ENCODE measurements at places on chromosomes 4 and X.

DNA sequence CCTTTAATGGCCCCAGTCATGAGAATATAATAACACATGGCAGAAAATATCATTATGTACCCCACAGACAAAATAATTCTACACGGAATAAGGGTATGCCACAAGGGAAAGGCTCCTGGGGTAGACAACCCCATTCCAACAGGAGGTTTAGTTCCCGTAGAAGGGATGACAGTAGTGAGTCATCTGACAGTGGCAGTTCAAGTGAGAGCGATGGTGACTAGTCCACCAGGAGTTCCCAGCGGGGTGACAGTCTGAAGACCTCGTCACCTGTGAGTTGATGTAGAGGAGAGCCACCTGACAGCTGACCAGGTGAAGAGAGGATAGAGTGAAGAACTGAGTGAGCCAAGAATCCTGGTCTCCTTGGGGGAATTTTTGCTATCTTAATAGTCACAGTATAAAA is 13.5 kb downstream of the MEPE start:
- DNase-seq: no peak

DNA sequence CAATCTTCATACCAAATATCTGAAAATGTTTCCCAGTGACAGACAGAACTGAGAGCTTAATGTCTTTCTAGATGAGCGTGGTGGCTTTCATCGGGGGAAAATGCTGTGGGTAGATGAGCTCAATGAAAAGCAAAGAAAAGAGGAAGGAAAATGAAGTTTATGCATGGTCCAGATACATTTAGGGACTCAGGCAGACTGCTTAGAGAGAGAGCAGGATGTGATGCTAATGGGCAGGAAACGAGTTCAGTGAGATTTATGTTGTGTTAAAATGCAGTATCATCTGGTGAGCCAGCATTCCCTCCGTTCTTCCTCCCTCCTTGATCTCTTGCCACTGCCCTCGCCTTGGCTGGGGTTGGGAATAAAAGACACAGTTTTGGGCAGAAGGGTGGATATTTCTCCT is 229.2 kb downstream of the GBA3 start:
- DNase-seq: no peak

GRCh38 chr4:101205916-101206315 is 141.4 kb downstream of the PPP3CA start:
- DNase-seq: no peak

DNA sequence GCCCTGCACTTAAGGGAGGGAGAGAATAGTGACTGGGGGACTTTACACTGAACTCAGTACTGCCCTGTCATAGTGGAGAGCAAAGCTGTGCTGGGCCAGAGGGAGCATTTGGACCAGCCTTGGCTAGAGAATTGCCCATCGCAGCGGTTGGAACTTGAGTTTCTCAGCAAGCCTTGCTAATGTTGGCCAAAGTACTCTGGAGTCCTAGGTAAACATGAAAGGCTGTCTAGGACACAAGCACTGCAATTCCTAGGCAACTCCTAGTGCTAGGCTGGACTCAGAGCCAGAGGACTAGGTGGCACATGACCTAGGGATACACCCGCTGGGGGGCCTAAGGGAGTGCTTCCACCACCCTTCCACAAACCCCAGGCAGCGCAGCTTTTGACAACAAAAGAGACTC is 15.0 kb downstream of the MED14 start:
- no peak for DNase-seq

- DNase-seq: no peak
Measured at GRCh38 chr4:123379392-123379791, 17.2 kb upstream of the SPRY1 start.

DNA sequence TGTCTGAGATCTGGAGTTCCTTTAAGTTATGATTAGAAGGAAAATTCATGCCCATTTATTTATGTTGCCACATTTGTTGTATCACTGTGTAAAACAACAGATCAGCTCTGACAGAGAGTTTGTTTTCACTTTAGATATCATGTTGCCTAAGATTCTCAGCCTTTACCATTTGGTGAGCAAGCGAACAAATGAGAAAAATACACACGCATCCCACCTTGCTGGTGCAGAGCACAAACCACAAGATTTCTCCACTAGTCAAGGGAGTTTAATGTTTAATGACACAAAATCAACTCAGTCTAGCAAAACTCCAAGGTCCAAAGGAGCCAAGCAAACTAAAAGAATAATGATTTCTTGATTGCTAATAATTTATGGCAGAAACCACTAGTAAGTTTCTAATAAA is 27.7 kb downstream of the FGF5 start:
- DNase-seq: no peak

- no peak for DNase-seq
Measured at GRCh38 chrX:93322110-93322509, 351.3 kb downstream of the NAP1L3 start.

DNA sequence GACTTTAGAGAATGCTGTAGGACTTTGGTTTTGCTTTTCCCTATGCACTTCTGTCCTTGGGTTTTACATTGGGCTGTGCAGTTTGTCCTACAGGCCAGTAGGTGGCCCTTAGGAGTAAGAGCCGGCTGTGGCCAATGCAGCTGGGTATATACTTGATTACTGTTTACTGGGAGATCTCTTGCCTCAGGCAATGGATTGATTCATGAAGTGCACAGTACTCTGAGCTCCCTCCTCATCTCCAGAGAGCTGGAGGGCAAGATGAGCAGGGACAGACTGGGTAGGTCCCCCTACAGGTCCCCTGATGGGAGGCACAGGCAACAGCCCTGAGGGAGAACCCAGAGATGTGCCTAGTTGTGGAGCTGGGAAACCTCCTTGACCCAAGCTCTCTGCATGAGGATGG is 103.8 kb upstream of the QRFPR start:
- no peak for DNase-seq

DNA sequence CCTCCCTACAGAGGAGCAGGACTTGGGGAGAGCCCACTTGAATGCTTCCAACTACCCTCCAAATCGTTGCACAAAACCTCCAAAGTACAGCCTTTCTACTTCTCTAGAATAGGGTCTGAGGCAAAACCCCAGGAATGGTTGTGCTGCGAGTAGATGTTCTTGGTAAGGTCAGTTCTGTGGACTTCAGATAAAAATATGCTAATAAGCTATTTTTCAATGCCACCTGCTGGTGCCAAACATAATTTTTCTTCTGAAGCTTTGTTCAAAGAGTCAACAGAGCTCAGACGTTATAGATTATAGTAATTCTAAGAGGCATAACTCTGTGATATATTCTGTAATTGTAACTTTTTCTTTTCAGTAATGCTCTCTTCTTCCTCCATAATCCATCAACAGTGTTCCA is 425.7 kb downstream of the GPAT3 start:
- DNase-seq: no peak

DNA sequence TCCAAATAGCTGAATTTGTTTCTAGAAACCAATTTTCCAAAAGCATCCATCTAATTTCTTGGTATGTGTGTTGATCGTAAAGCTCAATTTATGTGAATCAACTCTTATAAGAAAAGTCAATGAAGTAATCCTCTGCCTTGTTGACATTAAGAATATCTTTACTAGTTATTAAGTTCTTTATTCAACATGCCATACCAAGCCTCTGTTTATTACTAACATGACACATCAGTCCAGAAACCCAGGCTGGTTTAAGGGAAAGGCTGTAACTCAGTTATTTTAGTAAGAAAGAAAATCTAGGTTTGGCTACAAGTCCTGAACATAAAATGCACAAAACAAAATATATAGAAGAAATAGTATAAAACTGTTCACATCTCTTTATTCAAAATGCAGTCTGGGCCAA is 48.0 kb downstream of the KLHL34 start:
- no peak for DNase-seq

- DNase-seq: no peak
Measured at GRCh38 chr4:6594826-6595355, 19.9 kb downstream of the MAN2B2 start.

DNA sequence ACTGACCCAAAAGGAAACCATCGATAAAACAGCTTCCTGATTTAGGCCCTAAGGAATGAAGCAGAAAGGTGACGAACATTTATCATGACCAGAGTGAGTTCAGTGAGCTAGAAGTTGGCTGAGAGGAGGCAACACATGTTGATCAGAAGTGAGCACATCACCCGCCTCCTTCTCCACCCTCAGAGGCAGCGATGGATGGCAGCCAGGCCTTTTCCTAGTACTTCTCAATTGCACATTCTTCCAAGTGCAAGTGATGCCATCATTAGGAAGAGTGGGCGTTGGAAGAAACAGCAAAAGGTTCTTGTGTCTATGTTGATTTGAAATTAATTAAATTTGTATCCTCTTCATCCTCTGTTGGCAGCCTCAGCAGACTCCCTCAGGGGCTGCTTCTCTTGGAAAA is 51.7 kb downstream of the TMEM154 start:
- DNase-seq: no peak

DNA sequence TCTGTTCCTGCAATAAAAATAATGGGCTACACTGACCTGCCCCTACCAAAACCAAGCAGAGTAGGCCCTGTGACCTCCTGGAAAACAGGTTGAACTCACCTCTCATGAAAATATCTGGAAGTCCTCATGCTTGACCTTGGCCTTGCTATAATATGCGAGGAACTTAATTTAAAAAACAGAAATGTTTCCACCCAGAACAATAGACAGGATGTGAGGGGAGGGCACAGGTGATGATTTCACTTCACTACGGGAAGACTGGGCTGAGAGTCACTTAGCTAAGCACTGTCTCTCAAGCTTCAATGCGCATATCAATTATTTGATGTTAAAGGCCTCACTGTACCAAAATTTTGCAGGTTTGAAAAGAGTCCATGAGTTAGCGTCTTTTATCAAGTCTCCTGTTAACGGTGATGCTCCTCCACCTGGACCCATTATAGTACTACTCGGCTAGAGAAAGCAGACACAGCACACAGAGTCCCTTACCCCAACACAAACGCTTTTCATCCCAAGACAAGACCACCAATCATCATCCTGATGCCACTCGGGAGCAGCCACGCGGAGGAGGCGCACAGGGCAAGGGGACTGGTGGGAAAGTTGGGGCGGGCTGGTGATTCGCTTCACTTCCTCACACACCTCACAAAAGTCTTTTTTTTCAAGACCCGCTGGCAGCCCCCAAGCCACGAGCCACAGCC is 25.9 kb downstream of the ZNF721 start:
- no peak for DNase-seq

DNA sequence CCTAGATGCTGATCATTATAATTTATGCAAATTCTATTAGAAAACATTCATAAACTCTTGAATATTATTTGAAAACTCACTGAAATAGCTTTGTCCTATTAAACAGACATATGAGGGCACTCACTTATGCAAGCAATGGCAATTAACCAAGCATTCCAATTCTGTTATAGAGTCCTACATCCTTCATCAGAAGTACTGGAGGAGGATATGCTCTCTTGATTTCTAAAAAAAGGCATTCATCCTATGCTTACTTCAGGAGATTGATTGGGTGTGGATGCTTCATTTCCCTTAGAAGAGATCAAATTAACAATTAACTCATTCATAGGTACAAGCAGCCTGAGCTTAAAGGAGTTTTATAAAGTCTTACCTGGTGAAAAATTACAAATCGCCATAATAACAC is 1317.2 kb downstream of the PCDH7 start:
- no peak for DNase-seq

DNA sequence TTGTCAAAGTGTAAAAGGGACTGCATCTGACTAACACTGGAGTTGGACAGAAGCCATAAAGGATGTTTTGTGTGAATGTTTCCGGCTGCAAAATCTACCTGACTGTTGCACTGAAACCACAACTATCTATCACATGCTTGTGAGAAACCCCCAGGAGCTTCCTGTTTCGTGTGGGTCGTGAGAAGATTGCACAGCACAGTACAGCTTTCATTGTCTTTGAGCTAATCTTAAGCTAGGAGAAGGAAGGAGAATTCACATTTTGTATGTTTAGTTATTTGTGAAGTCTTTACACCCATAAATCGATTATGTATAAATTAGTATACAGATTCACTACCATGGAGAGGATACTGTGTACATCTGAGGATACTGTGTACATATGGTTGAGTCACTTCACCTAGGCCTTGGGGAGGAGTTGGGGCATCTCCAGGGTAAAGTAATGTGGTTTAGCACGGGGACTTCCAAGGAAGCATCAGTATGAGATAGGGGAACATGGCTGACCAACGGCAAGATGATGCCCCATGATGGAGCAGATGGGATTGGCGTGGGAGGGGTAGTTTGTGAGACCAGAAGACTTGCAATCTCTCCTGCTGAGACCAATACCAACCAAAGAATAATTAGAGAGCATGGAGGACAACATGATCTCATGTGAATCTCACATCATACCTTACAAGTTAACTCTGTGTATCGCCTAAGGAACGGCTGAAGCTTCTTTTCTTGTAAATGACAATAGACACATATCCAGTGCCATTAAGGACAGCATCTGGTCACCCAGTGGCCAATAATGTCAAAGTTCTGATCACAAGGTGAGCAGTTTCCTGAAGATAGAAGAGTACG is 43.1 kb upstream of the FAM9C start:
- DNase-seq: no peak

- DNase-seq: no peak
Measured at GRCh38 chrX:13875572-13875971, 58.7 kb upstream of the GPM6B start.

DNA sequence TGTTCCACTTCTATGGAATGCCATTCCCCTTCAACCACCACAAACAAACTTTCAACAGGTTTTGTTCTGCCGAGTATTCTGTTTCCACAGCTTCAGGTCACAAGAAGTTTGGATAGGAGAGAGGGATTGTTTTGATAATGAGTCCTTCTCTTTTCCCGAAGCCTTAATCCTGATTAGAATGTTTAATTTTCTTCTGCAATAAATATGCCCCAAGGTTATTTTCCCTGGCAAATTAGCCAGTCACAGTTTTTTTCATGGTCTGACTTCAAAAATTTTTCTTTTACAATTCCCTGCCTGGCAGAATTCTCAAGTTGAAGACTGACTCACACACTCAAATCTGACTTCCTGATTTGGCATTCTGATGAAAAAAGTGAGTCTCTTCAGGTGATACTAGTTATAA is 33.1 kb upstream of the EDNRA start:
- no peak for DNase-seq

DNA sequence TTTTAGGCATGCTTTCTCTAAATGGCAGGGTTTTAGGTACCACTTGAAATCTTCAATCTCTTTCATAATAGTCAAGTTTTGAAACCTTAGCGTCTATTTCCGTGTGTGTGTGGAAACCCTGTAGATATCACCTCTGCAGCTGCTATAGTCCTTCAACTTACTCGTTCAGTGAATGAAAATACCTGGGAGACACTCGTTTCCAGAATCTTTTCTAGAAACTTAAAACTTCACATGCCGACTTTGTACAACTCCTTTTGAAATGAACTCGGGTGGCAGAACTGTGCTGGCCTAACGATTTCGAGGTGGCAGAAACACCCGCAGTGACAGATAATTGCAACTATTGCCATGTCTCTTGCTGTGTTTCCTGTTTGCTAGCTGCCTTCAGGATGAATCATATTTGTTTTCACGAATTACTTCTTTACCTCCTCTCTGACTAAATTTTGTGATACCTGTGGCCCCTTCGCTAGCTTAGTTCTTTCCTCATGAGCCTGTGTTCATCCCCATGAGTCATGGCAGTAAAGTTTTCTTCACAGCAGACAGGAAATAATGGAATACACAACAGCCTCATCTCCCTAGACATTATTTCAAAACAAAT is 104.7 kb upstream of the SMIM10 start:
- no peak for DNase-seq

DNA sequence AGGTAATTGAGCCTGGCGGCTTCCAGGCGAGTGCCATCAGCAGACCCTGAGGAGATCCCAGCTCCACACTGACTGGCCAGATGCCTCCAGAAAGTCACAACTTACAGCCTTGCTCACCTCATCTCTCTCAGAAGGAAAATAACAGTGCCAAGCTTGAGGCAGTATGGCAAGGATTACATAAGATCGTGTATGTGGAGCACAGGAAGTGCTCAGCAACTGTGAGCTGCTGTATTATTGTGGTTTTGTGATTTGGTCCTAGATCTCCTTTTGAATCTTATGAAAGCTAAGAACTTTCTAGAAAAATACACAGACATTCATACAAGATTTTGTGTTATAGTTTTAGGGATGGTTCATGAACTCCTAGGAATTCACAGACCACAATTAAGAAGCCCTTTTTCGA is 14.0 kb downstream of the RASL11B start:
- no peak for DNase-seq

Measured in stimulated activated CD8-positive, alpha-beta memory T cell treated with anti-CD3 and anti-CD28 coated beads, Interleukin-4, amount 100 ng/mL, for 1 hour (primary cell).